Spinal cord (tissue), 10 donors: ENCODE measurements at places on chromosomes 5 and 9.

DNA sequence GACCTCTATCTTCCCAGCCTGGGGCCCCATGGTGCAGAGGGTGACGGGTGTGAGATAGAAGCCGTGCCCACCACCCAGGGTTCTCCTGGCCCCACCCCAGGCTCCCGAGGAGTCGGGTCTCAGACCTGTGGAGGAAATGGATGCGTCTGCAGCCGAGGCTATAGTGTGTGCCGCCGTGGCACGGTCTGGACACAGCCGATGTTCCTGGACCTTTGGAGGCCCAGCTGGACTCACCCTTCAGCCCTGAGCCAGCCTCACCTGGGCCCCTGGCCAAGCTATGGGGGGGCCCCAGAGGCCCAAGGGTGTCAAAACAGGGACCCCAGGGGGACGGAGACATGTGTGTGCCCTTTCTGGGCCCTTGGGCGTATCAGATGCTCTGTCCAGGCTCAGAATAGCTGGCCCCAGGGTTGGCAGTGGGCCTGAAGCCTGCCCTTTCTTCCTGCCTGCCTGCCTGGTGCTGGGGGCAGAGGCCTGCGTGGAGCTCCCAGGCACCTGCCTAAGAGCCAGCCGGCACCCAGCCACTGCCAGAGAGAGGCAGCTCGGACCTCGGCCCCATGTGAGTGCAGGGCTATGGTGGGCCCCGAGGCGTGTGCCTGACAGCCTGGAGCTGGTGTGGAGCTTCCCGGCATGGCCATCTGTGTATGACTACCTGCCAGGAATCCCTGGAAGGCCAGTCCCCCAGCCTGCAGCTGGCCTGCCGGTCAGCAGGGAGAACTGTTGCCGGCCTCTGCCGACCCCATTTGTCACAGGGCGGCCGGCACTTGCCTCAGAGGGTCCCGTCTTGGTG is 41.8 kb downstream of the KCNT1 start:
- no peak for DNase-seq

- DNase-seq: no peak
These were observed 776.1 kb upstream of the COX7C start for GRCh38 chr5:85841653-85842052.

DNA sequence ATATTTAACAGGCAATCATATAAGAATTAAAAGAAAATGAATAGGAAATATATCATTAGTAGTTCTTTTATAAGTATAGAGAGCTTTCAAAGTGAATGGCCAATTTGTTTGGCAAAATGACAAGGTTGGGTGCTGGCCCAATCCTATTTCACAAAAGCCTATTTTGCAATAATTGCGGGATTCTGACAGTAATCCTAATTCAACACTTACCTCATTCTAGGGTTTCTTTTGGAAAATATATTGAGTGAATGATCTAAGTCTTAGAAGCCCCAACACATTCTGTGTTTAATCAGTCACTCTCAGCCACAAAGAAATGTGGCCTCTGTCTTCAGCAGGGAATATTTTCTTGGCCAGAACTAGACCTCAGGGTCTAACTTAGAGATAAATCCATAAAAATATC is 835.9 kb upstream of the ZNF608 start:
- DNase-seq: no peak

- DNase-seq: peak; percentile 84
These were observed 305.8 kb downstream of the PDE4D start for GRCh38 chr5:59587489-59588337.

DNA sequence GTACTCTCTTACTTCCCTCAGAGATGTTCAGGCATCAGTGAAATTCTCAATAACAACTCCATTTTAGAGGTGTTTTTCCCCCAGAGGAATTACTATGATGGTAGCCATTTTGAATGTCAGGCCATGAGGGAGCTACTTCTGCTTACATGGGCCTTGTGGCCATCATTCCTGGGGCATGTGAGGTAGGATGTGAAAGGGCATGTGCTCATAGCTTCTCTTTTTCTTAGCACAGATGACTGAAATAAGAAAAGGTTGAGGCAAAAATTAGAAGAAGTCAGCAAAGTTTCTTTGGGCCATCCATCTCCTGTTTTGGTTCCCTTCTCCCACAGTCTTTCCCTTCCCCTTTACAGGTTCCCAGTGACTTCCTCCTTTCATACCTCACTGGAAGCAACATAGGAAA is 68.8 kb downstream of the FEM1C start:
- DNase-seq: no peak

GRCh38 chr5:168432903-168433302 is 53.4 kb upstream of the RARS1 start:
- no peak for DNase-seq
